Bronchial epithelial cell (primary cell): ENCODE measurements at places on chromosomes 2 and 18.
A peak's percentile ranks its signal among the peaks of the same experiment; 100 is the strongest.

- peak; percentile 79 for DNase-seq
These were observed 242.1 kb upstream of the RGPD4 start for GRCh38 chr2:107584577-107584976.

GRCh38 chr2:33488715-33489540 is 12.5 kb downstream of the RASGRP3 start:
- no peak for DNase-seq

GRCh38 chr18:13366541-13366940 is 148.0 kb downstream of the LDLRAD4 start:
- DNase-seq, result no peak

DNA sequence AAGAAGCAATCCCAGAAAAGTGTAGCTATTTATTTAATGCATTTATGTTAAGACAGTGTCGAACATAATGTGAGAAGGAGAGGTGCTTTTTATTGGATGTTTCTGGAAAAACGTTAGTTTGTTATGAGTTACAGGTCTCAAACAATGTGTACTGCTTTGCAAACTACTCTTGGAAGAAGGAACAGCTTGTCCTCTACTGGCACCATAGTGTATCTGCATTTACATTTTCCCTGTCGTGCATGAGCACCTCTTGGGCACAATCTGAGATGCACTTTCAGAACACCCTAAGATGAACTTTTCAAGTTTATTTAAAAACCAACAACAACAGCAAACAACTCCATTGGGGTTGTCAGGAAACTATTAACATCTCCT is 22.8 kb downstream of the CCNYL1 start:
- DNase-seq, result peak; percentile 38

- DNase-seq, result no peak
These were observed 188.6 kb downstream of the LRP1B start for GRCh38 chr2:141942006-141942789.
